ENCODE measurements at places on chromosomes 5 and 9.

- DNase-seq: no peak
Observed at GRCh38 chr5:12865529-12865928, 961.3 kb upstream of the CTNND2 start.

GRCh38 chr5:170107674-170108073 lies 2.0 kb downstream of the FOXI1 start:
- no peak for DNase-seq

DNA sequence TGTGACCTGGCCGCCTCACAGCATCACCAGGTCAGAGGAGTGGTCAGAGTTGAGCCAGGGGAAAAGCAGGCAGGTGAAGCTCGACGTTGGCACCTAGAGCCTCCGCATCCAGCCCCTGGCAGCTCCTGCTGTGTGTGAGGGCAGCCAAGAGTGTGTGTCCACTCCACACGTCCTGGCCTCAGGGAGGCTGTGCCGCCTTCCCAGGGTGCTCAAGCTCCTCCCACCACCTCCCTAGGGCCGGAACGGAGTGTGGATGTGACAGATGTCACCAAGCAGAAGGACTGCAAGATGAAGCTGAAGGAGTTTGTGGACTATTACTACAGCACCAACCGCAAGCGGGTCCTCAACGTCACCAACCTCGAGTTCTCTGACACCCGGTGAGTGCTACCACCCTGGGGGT lies 72.5 kb downstream of the PHF2 start:
- DNase-seq: no peak

GRCh38 chr9:130741024-130741305 lies 47.4 kb downstream of the EXOSC2 start:
- DNase-seq: no peak

GRCh38 chr5:154485096-154485491 lies 7.1 kb upstream of the HAND1 start:
- no peak for DNase-seq

DNA sequence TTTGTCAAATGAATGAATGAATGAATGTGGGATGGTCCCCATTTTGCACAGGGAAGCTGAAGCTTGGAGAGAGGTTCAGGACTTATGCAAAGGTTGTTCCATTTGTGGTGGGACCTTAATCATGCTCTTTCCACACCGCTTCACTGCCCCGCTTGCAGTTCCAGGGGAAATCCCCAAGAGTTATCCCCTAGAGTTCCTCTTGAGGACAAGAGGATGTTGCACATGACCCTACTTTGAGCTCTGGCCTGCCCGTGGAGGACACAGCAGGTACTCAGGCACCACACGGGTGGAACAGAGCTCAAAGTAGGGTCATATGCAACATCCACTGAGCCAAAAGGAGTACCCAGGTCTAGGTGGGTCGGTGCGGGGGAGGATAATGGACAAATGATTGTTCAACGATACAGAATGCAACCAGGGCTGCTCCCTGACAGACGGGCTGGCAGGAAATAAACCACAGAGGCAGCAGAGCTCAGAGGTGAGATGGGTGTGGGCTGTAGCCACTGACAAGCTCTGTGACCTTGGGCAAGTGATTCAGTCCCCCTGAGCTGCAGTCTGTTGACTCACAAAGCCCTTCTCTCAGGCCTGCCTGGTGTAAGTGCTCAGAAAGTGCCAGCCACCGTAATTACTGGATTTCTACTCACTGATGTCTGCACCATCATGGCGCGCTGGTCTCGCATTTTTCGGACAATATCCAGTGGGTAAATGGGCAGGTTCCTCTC lies 60.3 kb upstream of the EPB41L4B start:
- no peak for DNase-seq

GRCh38 chr9:132237481-132237880 lies 75.6 kb downstream of the NTNG2 start:
- DNase-seq: no peak

- no peak for DNase-seq
Observed at GRCh38 chr9:17802249-17802857, 223.5 kb downstream of the SH3GL2 start.

GRCh38 chr5:159333545-159333925 lies 3.2 kb upstream of the IL12B start:
- DNase-seq: no peak

GRCh38 chr9:121268851-121269641 lies 1.1 kb downstream of the GSN start:
- DNase-seq: no peak

GRCh38 chr5:74141053-74141452 lies 499.5 kb downstream of the ENC1 start:
- no peak for DNase-seq

GRCh38 chr5:121954086-121954485 lies 7.7 kb upstream of the SRFBP1 start:
- DNase-seq: no peak

DNA sequence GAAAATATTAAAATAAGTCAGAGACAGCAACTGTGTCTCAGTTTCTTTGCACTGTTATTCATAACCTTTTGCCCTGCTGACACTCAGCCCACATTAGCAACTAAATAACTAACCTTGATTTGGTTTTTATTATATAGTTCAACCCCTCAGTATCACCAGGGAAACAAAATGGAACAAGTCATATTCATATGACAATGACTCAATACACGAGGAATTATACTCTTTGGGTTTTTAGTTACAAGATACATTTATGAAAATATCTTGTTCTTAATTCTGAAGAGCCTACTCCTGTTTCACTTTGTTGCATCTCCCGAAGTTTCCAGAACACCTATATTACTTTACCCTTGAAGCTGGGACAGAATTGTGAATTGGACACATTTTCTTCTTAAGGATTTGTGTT lies 845.4 kb downstream of the EFNA5 start:
- DNase-seq: no peak

DNA sequence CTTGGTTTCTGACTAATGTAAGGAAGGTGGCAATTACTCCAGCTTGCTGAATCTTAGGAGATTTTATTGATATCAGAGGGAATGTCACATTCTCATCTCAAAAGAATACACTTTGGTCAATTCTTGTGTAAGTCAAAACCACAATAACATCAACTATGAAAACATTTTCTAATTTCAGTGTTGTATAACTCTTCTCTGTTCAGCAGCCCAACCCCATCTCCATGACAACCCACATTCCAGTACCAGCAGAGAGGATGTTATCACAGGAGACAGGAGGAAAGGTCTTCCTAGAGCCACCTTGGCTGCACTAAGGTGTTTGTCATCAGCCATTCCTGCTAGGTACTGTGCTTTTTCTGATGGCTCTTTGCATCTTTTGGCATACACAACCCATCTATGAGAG lies 529.1 kb upstream of the BRINP1 start:
- DNase-seq: no peak

DNA sequence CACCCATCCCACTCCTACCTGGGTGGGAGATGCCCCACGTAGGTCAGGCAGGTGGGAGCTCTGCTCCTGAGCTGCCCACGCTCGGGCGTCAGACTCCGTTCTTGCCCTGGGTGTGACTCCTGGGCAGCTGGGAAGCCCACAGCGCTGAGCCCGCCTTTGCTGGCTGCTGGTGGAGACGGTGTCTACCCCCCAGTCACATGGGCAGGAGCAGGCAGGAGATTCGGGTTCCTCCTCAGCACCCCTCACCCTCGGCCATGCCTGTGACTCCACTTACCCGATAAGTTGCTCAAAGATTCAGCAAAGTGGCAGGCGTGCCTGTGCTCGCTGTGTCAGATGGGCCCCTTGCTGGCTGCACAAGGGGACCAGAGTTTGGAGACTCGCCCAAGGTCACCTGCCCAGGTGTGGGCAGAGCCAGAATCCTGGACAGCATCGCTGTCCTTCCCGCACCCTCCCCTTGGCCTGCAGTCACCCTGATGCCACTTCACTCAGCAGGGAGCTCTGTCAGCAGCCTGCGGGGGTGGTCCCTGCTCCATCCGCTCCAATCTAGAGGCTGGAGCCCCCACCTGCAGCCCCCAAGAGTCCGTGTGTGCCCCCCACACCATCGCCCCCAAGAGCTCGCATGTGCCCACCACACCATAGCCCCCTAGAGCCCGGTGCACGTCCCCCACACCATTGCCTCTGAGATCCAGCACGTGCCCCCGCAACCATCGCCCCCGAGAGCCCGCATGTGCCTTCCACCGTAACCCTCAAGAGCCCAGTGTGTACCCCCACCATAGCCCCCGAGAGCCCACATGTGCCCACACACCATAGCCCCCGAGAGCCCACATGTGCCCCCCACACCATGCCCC lies 4.2 kb downstream of the LCN1 start:
- no peak for DNase-seq

- no peak for DNase-seq
Observed at GRCh38 chr9:1267141-1267570, 217.0 kb downstream of the DMRT2 start.

GRCh38 chr9:136367296-136368145 lies 4.0 kb upstream of the DNLZ start:
- no peak for DNase-seq

GRCh38 chr5:178469011-178469974 lies 120.9 kb downstream of the COL23A1 start:
- no peak for DNase-seq

- no peak for DNase-seq
Observed at GRCh38 chr9:131657037-131657377, 82.9 kb downstream of the RAPGEF1 start.

- no peak for DNase-seq
Observed at GRCh38 chr5:150112201-150113046, 26.1 kb upstream of the CSF1R start.

DNA sequence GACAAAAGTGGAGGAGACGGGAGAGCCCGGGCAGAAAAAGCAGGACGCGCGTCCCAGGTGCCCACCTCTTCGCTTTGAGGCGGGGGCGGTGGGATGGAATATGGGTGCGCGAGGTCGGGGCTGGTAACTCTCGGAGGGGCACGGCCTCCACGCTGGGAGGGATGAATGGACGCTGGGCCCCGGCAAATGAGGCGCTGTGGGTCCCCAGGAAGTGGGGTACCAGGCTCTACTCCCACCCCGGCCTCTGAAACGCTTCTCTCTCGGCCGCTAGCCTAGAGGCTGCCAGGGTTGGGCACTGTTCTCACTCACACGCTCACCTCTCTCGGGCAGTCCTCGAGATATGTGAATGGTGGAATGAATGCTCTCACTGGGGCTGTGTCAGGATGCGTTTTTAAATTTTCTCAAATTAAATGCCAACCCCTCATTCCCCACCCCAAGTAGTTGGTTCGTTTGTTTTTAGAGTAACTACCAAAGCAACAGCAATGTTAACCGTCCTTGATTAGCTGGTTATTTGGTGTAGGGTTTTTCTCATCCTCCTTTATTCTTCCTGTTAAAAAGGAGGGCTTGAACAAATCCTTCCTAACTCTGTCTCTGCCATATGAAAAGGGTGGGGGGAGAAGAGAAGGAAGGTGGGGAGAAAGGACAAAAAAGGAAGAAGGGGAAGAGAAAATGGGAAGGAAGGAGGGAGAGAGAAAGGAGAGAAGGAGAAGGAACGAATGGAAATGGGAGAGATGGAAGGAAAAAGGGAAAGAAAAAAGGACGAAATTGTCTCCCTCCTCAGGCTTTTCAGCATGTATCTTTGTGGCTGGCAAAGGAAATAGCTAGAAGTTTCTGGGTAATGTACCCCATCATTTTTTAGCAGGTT lies 1.3 kb upstream of the EBF1 start:
- no peak for DNase-seq

- no peak for DNase-seq
Observed at GRCh38 chr9:134628354-134628736, 13.3 kb upstream of the COL5A1 start.

DNA sequence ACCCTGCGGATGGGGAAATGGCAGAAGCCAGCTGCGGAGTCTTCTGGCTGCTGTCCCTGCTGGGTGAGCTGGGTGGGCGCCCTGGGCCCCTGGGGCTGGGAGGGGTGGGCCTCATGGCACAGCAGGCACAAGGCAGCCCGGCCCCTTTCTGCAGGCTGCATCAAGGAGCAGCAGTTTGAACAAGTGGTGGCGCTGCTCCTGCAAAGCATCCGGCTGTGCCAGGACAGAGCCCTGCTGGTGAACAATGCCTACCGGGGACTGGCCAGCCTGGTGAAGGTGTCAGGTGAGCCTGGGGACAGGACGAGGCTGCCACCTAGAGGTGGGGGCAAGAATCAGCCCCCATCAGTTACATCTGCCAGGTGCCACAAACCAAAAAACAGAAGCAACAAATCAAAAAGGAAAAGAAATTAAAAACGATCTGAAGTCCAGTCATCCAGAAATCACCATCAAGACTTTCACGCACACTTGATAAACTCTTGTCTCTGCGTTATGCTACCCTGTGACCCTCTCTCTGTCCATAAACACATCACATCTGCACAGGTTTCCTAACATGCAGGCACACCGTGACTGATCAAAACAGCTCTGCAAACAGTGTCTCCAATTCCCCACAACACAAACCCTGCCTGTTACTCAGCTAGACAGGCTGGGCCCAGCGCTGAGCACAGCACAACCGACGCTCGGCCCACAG lies 13.9 kb downstream of the REXO4 start:
- no peak for DNase-seq

GRCh38 chr9:94874316-94874715 lies 147.8 kb downstream of the AOPEP start:
- no peak for DNase-seq

- DNase-seq: no peak
Observed at GRCh38 chr9:100020121-100020795, 78.5 kb downstream of the ERP44 start.

DNA sequence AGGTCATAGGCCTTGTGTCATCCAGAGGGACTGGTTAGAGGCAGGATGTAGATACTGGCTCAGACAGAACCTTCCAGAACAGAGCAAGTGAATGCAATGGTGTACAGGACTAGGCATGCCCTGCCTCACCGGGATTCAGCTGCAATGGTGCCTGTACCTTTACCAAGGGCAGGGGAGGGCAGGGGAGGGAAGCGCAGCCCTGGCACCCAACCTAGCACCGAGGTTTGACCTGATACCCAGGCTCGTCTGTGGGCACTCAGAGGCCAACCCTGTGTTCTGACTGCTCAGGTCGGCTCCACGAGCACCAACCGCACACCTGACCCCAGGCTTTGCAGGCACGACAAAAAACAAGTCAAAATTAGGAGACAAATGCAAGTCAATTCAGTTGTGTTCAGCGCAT lies 47.3 kb upstream of the GFPT2 start:
- no peak for DNase-seq

DNA sequence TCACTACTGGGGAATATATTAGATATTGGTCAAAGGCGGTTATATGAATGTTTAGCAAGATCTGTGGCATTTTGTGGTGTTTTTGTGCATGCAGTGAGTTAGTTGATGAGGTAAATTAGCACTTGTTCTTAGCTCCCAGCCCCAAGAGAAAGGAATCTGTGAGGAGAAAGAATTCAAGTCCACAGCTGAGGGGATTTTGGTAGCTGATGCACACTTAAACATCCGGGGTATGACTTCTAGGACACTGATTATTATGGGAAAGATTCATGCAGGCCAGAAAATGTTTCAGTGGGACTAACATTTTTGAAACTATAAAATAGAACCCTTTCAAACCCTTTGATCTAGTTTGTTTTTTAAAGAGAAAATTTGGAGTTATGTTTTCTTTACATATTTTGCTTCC lies 118.2 kb upstream of the RPS23 start:
- DNase-seq: no peak

- DNase-seq: no peak
Observed at GRCh38 chr9:122808141-122808540, 8.2 kb downstream of the OR1K1 start.

GRCh38 chr5:83570916-83571315 lies 99.4 kb downstream of the VCAN start:
- no peak for DNase-seq

GRCh38 chr5:143638654-143639053 lies 173.3 kb upstream of the HMHB1 start:
- no peak for DNase-seq

- no peak for DNase-seq
Observed at GRCh38 chr9:114799925-114800324, 5.9 kb downstream of the TNFSF15 start.

Data from putamen (tissue), 1 donor.